ENCODE measurements at places on chromosomes 2 and 18. TPM values are rescaled to one million over a fixed set of nuclear protein-coding genes. Genes with fewer than 3 reads are reported as not detected.

- DNase-seq, result no peak
- no peak overlapping the region for H3K4me3 ChIP-seq
- H3K4me1 ChIP-seq, result no peaks in the 10 kb centered on the region
- H3K27me3 ChIP-seq, result no peaks in the 10 kb centered on the region
These were observed 72.3 kb downstream of the SMAD7 start for GRCh38 chr18:48878471-48878870.

GRCh38 chr2:215722125-215722524, 286.3 kb upstream of the FN1 start:
- no peaks in the 10 kb centered on the region for H3K27me3 ChIP-seq
- H3K27ac ChIP-seq, result no peak overlapping the region
- no peak overlapping the region for H3K4me3 ChIP-seq

DNA sequence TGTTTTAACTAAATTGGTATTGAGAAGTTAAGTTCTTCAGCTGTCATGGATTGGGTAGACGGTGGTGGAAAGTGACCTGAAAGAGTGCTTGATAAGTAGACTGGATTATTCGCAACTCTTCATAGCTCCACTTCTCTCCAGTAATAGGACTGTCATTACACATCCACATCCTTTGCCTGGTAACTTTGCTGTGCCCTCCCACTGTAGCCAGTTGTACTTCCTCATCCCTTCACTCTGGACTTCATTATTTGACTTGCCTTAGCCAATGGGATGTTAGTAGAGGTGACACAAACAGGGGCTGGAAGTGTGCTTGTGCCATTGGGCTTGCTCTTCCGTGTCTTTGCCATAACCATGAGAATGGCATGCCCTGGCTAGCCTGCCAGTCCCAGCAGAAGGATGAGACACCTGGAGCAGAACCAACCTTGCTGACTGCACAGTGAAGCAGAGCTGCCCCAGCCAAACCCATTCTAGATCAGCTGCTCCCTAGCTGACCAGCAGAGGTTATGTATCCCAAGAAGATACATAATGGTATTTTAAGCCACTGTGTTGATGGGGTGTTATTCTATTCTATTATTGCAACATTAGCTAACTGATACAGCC, 16.9 kb downstream of the QPCT start:
- no peak for DNase-seq
- no peak overlapping the region for H3K4me3 ChIP-seq
- no peaks in the 10 kb centered on the region for H3K27me3 ChIP-seq

DNA sequence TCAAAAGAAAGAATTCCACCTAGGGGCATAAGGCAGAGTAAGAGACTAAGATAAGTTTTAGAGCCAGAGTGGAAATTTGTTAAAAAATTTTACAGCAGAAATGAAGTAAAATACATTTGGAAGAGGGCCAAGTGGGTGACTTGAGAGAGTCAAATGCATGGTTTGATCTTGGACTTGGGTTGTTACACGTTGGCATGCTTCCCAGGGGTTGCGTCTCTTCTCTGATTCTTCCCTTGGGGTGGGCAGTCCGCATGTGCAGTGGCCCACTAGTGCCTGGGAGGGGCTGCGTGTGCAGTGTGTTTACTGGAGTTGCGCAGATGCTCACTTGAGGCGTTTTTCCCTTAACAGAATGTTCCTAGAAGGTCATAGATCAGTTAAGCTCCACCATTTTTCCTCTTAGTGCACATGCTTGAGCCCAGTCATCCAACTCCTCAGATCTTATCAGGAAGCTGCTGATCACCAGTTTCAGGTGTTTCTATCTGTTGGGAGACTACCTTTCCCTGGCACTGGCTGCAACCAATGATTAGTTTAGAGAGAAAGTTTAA, 13.1 kb downstream of the SEH1L start:
- no peak overlapping the region for H3K4me3 ChIP-seq
- no peak for DNase-seq
- no peak overlapping the region for H3K27ac ChIP-seq
- no peaks in the 10 kb centered on the region for H3K27me3 ChIP-seq
- no peaks in the 10 kb centered on the region for H3K4me1 ChIP-seq
- H3K36me3 ChIP-seq, result peaks cover 20% of the 10 kb centered on the region

DNA sequence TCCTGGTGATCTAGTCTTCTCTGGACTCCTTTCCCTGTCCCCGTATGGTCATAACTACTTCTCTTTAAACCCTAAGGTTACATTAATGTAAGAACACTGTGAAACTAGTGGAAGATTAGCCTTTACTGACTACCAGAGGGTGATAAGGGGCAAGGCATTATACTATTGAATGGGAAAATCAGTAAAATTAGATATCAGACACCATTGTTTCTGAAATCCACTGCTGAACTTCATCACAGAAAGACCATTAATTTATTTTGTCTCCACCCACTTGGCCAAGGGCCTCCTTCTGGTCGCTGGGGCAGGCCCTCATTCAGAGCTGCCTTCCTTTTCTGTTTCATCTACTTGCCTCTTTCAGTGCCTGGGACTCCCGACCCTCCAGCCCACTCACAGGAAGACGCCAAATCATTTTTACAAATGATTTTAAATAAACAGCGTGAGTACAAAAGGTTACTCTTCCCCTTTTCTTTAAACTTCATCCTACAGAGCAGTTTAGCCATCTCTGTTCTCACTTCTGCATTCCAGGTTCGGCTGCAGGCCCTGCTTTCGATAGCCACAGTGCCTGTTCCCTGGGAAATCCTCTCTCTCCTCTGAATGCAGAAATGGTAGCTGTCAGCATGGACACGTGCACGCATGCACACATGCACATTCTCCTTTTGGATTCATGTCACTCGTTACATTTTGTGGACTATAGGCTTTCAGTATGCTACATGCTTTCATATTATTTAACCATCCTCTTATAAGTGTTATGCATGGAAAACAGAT, 70.3 kb upstream of the DOCK10 start:
- H3K27ac ChIP-seq, result no peak overlapping the region
- H3K4me3 ChIP-seq, result no peak overlapping the region
- no peaks in the 10 kb centered on the region for H3K4me1 ChIP-seq
- no peaks in the 10 kb centered on the region for H3K27me3 ChIP-seq
- H3K36me3 ChIP-seq, result no peaks in the 10 kb centered on the region
- no peak for DNase-seq

DNA sequence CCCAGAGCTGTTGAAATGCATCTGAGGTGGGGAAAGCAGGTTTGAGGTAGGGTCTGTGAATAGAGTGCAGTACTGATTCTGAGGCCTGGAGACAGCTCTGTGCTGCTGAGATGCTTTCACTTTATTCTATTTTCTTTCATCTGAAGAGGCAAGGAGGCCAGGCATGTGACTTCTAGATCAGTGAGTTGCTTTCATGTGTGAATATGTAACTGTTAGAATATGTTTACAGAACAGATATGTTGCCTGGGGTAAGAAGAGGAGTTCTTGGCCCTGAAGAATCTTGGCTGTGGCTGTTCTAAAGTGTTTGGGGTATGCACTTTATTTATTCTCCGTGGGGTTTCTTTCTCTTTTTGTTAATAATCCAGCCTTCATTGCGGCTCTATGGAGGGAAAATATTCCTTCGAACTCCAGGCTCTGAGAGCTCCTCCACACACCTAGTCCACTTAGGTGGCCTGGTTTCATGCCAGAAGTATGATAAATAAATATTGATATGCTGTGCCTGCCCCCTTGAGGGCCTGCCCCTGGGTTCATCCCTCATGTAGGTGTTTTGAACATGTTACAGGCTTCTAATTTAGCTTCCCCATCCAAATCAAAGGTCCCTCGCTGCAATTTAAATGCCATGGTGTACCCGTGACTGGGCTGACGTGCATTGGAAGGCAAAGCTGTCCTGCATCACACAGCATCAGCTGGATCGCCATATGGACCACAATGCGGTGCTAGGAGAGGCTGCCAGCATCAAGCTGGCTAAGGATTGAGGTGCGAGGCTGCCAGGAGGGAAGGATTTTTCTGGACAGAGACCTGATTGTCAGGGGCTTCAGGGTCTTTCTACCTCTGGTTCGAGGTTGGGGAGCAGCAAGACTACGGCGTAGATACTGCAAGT, 102.9 kb downstream of the PRKCE start:
- no peak overlapping the region for H3K27ac ChIP-seq
- H3K4me3 ChIP-seq, result no peak overlapping the region
- DNase-seq, result no peak

DNA sequence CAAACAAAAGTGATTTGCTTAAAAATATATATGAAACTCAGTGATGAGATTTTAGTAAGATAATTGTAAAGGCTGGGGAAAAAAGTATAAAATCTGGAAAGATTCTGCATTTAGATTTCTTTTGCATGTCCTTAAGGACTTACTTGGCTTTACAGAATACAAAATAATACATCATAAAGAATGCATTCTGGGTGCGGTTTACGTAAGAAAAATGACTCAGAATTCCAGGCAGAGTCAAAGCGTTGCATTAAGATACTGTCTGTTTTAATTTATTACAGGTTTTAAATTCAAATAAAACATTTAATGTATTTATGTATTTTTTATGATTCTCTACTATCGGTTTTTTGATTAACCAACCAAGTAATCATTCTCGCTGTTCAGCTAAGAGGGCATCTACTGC, 178.0 kb downstream of the SH3BP4 start:
- no peak for DNase-seq
- H3K4me3 ChIP-seq, result no peak overlapping the region
- no peaks in the 10 kb centered on the region for H3K27me3 ChIP-seq
- H3K27ac ChIP-seq, result no peak overlapping the region
- no peaks in the 10 kb centered on the region for H3K4me1 ChIP-seq
- H3K36me3 ChIP-seq, result no peaks in the 10 kb centered on the region

DNA sequence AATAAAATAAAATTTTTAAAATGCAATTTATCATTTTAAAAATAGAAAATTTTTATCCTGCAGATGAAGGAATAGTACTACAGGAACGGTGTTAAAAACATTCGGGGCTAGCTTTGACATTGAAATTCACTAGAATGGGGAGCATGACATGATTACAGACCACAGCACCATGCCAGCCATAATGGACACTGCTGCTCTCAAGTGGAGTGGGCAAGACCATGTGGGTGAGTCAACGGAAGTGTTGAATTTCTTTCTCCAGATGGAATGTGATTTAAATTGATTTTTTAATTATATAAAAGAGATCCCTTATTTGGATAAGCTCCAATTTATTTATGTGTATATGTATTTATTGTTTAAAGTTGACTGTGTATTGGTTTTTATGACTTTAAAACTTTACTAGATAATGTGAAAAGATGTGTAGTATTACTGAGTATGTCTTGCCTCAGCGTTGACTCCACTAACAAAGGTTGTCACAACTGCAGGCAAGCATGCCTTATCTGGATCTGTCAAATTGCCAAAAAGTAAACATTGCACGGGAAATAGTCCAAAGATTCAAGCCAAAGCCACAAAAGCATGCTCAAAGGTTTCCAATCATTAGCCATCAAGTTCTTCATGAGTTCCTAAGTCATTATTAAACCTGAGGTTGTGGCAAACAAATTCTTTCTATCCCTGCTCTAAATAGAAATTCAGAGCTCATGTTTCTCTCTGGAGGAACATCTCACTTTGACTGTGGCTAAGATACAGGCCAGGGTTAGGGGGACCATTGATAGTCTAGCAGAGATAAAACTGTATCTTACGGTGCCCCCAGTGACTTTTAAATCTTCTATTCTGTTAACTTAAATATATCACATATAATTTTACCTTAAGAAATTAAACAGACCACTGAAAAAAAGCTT, 536.9 kb downstream of the TMX3 start:
- no peaks in the 10 kb centered on the region for H3K36me3 ChIP-seq
- H3K4me3 ChIP-seq, result no peak overlapping the region
- no peaks in the 10 kb centered on the region for H3K4me1 ChIP-seq
- no peak for DNase-seq
- no peaks in the 10 kb centered on the region for H3K27me3 ChIP-seq

- no peak overlapping the region for H3K27ac ChIP-seq
- no peaks in the 10 kb centered on the region for H3K36me3 ChIP-seq
- H3K27me3 ChIP-seq, result no peaks in the 10 kb centered on the region
These were observed 1748.4 kb upstream of the CELF4 start for GRCh38 chr18:39313992-39314391.

DNA sequence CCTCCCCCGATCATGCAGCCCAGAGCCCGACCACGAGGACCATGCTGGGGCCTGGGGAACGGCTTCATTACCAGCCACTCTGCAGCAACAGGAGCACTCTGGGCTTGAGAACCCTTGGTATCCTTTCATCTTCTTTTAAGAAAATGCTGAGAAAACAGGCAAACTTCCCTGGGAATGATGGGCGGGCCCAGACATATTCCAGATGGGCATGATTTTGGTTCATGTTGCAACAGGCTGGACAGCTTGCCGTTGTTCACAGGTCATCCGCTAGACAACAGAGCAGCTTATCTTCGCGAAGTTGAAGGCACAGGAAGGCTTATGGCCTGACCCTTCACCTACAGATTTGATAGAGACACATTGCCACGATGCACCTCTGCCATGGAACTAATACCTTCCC, 121.0 kb downstream of the KLHL29 start:
- no peak for DNase-seq
- no peaks in the 10 kb centered on the region for H3K4me1 ChIP-seq
- no peaks in the 10 kb centered on the region for H3K27me3 ChIP-seq
- no peaks in the 10 kb centered on the region for H3K36me3 ChIP-seq
- H3K4me3 ChIP-seq, result no peak overlapping the region

DNA sequence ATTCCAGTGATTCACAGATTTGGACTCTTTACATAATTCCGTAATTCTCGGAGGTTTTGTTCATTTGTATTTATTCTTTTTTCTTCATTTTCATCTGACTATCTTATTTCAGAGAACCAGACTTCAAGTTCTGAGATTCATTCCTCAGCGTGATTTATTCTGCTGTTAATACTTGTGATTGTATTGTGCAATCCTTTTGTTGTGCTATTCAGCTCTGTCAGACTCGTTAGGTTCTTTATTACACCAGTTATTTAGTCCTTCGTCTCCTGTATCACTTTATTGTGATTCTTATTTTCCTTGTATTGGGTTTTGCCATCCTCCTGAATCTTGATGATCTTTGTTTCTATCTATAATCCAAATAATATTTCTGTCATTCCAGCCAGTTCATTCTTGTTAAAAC, 529.3 kb upstream of the LRRTM4 start:
- no peaks in the 10 kb centered on the region for H3K36me3 ChIP-seq
- no peaks in the 10 kb centered on the region for H3K27me3 ChIP-seq
- H3K27ac ChIP-seq, result no peak overlapping the region

DNA sequence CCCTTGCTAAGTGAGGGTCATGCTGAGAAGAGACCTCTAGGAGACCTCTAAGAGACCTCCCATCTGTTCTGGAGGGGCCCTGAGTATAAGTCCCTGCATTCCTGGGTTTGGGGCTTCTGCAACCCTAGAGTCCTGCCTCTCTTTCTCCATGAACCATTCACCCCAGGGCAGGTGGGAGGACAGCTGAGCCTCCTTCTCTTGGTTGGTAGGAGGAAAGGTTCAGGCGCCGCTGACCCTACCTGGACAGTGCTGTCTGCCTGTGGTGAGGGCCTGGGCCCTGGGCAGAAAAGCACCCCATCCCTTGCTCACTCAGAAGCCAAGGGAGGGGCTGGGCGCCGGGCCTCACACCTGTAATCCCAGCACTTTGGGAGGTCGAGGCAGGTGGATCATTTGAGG, 604 bp upstream of the VIL1 start:
- no peak for DNase-seq
- H3K4me1 ChIP-seq, result no peaks in the 10 kb centered on the region
- no peak overlapping the region for H3K4me3 ChIP-seq
- H3K27ac ChIP-seq, result no peak overlapping the region

NEB gene
- 1.9 TPM for total RNA-seq

RIT2 gene
- not detected for total RNA-seq

SLC40A1 gene
- total RNA-seq, result 36.1 TPM

UGT1A3 gene
- total RNA-seq, result not detected

INHBB gene
- not detected for total RNA-seq

CPLX4 gene
- total RNA-seq, result not detected

TMEM247 gene
- total RNA-seq, result not detected
